ENCODE measurements at places on chromosomes 3 and 15.

DNA sequence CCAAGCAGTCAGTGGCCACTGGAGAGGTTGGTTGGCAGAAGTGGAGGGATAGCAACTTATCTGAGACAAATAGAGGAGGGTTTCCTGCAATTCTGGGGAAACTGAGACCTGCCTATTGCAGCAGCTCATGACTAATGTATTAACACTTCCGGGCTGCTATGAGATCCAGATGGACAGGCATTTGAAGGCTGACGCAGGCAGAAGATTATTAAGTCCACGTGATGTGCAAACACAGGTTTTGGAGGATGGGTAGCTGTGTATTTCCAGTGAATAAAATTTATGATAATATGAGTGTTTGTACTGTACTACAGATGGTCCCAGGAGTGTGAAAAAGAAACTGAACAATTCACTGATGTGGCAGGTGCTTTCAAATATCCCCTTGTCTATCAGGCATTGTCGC, 28.5 kb upstream of the CFAP161 start:
- no peak for DNase-seq

- no peak for DNase-seq
These were observed 131.4 kb upstream of the UBE2E2 start for GRCh38 chr3:23071758-23072157.

- peak; percentile 92 for DNase-seq
These were observed 485.2 kb upstream of the PROK2 start for GRCh38 chr3:72270072-72270681.

- DNase-seq = no peak
These were observed 153.4 kb downstream of the MEGF11 start for GRCh38 chr15:66099950-66100671.

GRCh38 chr15:41169086-41169485, 53.0 kb upstream of the INO80 start:
- no peak for DNase-seq

DNA sequence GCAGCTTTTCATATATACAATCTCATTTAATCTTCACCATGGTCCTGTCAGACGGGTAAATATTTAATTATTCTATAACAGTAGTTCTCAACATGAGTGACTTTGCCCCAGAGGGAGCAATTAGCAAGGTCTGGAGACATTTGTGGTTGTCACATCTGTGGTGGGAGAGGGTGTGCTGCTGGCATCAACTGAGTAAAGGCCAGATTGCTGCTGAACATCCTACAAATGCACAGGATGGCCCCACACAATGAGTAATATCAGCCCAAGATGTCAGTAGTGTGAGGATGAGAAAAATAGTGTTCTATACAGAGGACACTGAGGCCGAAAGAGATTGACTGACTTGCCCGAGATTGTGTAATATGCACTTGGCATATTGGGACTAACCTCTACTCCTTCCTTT, 156.0 kb downstream of the AGBL1 start:
- no peak for DNase-seq

DNA sequence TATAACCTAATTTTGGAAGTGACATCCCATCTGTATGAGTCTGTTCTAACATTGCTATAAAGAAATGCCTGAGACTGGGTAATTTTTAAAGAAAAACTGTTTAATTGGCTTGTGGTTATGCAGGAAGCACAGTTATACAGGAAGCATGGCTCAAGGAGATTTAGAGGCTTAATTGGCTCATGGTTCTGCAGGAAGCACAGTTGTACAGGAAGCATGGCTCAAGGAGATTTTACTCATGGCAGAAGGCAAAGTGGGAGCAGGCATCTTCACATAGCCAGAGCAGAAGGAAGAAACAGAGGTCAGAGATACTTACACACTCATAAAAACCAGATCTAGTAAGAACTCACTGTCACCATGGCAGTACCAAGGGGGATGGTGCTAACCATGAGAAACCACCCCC, 193.1 kb upstream of the ADAMTS9 start:
- DNase-seq = no peak

GRCh38 chr3:41893977-41894376, 67.9 kb downstream of the ULK4 start:
- no peak for DNase-seq

GRCh38 chr3:182970811-182971418, 9.4 kb downstream of the DCUN1D1 start:
- DNase-seq = no peak

DNA sequence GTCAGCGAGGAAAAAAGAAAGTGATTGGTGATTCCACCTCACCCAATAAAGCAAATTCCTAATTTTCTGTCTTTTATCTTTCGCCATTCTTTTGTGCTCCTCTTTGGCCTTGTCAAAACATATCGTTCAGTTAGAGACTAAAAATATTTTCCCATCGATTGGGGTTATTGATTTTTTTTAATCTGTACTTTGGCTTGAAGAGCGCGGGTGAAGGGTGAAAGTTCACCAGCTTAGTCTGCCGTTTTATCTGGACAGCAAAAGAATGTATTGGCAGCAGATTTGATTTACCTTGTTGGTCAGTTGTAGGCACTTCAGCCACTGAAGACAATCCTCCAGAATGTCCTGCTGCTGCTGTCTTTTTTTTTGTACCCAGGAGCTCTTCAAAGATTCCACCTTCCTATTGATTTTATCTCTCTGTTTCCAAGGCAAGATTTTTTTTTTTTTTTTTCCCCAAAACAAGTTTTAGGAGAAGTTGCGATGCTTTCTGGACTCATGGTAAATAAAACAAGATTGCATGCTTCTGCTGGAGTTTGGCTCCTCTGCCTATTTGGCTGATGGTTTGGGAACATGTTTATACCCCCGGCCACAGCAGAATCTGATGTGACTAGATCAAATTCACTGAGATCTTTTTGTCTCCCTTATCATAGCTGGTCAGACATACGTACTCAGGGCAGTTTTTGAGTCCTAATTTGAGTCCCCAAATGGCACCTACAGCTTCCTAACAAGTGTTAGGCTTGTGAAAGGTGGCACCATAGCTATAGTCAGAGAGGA, 269.3 kb upstream of the ONECUT1 start:
- no peak for DNase-seq

DNA sequence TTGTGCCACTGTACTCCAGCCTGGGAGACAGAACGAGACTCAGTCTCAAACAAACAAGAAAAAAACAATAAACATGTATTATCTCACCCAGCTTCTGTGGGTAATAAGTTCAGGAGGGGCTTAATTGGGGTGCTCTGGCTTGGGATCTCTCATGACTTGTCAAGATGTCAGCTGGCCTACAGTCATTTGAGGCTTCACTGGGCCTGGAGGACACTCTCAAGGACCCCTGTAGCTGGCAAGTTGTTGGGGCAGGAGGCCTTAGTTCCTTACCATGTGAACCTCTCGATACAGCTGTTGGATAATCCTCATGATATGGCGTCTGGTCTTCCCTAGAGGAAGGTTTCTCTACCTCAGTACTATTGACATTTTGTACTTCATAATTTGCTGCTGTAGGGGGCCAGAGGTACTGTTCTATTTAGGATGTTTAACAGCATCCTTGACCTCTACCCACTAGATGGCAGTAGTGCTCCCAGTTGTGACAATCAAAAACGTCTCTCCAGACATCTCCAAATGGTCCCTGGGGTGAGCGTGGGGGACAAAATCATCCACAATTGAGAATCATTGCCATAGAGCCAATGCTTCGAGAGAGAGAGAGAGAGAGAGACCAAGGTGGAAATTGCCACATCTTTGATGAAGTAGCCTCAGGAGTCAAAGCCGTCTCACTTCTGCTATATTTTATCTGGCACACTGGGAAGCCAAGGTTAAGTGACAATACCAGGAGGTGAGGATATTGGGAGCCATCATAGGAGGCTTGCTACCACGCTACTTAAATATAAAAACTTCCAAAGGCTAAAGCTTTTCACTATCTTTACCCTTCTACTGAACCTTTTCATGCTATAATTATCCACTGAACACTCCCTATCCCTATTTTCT, 23.9 kb upstream of the SLTM start:
- DNase-seq = no peak

- no peak for DNase-seq
These were observed 62.1 kb downstream of the SLCO3A1 start for GRCh38 chr15:91915576-91915975.

GRCh38 chr3:52925405-52926313, 28.3 kb upstream of the STIMATE start:
- no peak for DNase-seq

DNA sequence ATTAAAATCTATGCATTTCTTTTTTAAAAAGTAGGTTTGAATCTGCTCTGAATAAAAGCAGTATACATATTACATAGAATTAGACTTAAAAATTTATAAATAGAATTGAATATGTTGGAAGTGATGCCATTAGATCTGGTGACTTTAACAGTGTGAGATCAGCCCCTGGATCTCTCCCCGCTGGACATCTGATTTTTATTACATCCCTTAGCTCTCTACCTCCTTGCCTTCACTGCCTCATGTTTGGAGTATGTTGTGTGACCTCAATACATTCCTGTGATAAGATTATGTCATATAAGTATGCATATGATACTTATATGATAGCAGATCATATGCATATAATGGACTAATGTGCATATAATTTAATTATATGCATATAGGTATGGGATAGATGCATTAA, 643.4 kb upstream of the NR2F2 start:
- no peak for DNase-seq

- DNase-seq = no peak
These were observed 1.1 kb upstream of the C15orf62 start for GRCh38 chr15:40768521-40769273.

GRCh38 chr3:182244222-182244971, 532.7 kb downstream of the SOX2 start:
- DNase-seq = no peak

DNA sequence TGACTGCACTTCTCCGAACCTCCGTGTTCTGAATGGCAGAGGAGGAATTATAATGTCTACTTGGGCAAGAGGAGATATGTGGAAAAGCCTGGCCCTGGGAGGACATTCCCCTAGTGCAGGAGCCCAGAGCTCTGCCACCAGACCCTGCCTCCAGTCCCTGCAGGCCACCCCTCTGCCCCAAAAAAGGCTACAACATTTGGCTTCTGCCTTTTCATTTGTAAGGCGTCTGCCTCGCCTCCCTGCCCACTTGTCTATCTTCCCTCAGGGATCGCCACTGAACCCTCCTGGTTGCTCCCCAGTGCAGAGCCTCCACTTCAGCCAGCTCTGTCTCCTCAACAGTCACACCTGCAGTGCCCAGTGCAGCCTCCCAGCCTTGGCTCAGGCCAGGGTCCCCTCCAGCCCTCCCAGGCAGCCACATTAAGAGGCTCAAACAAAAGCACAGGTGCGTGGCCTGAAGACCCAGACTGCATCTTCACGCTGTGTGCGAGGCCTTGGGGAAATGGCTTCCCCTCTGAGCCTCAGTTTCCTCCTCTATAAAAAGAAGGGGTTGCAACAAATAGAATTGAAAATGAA, 125.9 kb upstream of the SMAD3 start:
- no peak for DNase-seq

DNA sequence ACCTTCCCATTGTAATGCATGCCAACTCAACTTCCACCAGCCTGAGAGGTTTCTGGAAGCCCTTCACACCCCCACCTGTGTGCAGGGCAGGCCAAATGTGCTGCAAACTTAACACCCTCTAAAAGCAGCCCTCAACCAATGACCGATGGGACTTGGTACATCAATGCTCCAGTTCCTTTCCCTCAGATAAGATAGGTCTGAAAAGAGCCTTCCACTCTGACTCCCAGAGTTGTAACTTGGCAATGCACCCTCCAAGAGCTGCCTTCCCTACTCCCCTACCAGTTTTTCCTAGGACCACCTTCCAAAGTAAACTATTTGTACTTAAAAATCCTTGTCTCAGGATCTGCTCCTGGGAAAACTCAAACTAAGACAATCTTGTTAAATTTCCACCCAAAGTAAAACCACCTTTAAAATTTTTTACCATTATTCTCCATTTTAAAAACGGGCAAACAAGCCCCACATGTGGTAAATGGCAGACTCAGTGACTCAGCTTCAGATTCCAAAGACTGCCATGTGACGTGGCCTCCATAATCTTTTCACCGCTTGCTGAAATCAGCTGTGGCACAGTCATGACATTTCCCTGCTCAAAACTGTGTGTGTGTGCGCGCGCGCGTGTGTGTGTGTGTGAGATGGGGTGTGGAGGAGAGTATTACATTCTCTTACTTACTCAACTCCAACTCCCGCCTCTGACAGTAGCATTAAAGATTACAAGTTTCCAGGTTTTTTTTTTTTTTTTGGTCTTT, 17.2 kb downstream of the RASGRP1 start:
- DNase-seq = no peak

- DNase-seq = peak; percentile 73
These were observed 310.4 kb downstream of the ERC2 start for GRCh38 chr3:56157693-56158362.

GRCh38 chr3:77247817-77248216, 207.9 kb downstream of the ROBO2 start:
- DNase-seq = no peak

DNA sequence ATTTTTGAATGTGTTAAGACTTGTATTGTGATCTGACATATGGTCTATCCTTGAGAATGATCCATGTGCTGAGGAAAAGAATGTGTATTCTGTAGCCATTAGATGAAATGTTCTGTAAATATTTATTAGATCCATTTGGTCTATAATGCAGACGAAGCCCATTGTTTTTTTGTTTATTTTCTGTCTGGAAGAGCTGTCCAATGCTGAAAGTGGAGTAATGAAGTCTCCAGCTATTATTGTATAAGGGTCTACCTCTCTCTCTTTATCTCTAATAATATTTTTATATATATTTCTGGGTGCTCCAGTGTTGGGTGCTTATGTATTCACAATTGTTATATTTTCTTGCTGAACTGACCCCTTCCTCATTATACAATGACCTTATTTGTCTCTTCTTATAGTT, 250.6 kb upstream of the GADL1 start:
- DNase-seq = no peak

- DNase-seq = no peak
These were observed 48.8 kb downstream of the SENP7 start for GRCh38 chr3:101464235-101464634.

DNA sequence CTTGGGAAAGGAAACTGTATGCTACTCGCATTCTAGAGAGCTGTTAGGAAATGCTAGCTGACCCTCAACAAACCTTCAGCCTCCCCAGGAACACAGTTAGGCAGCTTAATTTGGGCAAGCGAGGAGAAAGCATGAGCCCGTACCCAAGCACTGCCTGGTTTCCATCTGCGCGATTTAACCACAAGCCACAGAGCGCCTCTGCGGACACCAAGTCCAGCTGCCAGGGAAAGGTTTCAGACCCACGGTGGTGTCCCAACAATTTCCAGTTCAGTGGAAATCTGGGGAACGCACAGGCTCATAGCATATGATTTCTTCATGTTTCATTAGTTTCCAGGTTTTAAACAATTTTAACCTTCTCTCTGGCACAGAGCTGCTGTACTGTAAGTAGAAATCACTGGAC, 617.6 kb downstream of the FHIT start:
- DNase-seq = no peak
